ENCODE measurements at places on chromosomes 3 and 15.

DNA sequence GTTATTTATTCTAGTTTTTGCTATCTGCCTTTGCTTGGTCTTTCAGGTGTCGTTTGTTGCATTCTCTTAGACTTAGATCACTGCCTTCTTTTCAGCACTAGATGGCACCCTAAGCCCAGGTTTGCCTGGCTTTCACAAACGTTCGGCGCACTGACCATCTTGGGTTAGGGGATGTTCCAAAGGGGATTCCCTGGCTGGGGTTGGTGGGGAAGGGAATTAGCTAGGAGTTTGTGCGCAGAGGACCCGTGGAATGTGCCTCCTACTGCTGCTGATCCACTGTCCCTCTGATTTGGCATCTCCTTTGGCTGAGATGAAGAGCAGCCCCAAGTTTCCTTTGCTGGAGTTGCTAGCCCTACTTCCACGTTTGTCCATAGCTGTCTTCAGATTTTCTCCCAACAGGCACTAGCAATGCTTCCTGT is 33.9 kb downstream of the PFN2 start:
- peak; percentile 82 for DNase-seq

GRCh38 chr3:147361454-147362420 is 44.6 kb downstream of the ZIC4 start:
- DNase-seq: peak; percentile 37

GRCh38 chr15:20409247-20409646 is 132.4 kb downstream of the GOLGA6L6 start:
- no peak for DNase-seq

- no peak for DNase-seq
These were observed 220.2 kb upstream of the LRTM1 start for GRCh38 chr3:55147856-55148720.

DNA sequence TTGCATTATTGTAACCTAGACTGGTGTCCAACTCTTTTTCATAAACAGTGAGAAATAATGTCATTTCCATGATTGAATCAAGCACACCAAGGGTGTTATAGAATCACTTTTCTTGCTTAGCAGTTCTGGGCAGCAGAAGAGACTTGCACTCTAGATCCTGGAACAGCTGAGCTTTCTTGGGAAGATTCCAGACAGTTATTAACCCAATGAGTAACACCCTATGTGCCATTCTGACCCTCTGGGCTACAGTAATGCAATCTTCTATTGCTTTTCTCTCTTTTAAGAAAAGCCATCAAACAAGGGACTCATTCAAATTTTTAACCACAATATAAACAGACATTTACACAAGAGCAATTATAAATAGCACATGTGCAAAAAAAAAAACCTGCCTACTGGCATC is 39.3 kb upstream of the USP3 start:
- peak; percentile 28 for DNase-seq

DNA sequence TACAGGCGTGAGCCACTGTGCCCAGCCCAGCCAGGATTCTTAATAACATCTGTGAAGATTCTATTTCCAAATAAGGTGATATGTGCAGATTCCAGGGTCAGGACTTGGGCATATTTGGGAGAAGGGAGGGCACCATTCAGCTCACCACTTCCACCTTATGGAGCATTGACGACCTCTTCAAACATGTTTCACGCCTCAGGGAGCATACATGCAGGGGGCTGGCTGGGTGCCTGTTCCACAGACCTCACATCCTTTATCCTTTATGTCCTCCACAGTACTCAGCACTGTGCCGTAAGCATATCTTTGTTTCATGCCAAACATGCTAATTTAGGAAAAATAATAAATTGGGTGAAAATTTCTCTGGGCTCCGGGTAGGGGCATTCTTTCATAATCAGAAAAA is 229.0 kb downstream of the THSD4 start:
- DNase-seq: no peak

DNA sequence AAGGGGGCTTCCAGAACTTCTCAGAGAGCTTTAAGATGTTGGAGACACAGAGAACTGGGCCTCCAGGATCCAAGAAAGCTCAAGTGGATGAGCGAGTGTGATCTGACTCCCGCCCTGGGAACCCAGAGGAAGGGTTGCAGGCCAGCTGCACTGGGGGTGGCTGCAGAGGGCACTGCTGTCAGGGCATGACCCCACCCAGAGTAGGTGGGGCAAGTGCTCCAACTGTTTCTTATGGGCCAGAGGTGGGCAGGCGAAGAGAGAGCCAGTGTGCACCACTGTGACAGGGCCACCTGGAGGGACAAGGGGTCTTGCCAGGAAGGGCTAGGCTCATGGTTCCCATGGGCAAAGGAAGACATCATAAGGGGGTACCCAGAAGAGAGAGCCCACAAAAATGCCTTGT is 48.8 kb downstream of the EXOG start:
- no peak for DNase-seq

- DNase-seq: no peak
These were observed 11.5 kb downstream of the ITPR1 start for GRCh38 chr3:4504340-4505261.

GRCh38 chr15:36978126-36978525 is 122.2 kb downstream of the MEIS2 start:
- no peak for DNase-seq

DNA sequence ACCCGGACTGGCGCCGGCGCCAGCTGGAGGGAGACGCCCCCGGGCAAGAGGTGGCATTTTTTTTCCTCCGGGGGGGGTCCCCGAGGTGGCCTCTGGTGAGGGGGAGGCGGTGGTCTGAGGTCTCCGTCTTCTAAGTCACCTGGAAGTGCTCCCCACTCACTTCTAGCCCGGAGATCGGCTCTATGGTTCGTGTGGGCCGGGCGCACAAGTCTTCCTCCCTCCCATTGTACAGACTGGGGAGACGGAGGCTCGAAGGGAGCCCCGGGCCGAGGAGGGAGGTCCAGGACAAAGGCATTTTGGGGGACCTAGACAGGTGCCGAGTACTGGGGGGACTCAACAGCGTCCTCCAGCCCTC is 4.4 kb downstream of the GATA2 start:
- peak; percentile 58 for DNase-seq

GRCh38 chr3:64342940-64343688 is 117.8 kb upstream of the PRICKLE2 start:
- DNase-seq: peak; percentile 95

DNA sequence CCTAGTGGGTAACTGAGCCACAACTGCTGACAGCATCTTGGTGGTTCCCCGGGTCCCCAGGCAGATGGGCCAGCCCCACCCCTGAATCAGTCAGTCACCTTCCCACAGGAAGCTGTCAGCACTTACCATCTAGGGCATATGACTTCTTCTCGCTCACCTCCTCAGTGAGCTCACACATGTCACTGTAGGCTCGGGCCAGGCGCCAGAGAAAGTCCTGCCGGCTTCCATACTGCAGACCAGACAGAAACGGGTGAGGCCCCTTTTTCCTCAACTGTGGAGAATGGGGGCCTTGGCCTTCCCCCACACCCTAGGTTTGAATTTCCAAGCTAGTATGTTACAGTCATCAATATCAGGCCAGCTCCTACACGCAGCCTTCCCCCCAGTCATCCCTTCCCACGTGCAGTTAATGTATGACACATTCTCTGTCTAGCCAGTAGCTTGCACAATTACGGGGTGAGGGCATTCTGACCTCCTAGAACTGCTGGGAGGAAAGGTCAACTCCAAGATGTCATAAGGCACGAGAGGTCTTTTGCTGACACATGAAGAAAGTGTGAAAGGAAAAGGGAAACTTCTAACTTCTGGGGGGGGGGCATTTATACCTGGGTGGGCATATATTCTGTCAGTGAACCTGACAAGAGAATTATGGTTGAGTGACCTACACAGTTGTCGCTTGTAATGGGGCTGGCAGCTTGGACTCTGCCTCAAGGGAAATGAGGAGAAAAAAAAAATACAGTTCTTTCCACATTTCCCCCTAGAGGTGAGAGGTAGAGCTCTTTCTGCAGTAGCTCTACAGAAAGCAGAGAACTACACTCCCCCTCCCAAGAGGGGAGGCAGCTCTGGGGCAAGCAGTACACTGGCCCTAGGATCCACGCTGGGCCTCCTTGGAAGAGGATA is 10.9 kb downstream of the RMDN3 start:
- DNase-seq: peak; percentile 19

DNA sequence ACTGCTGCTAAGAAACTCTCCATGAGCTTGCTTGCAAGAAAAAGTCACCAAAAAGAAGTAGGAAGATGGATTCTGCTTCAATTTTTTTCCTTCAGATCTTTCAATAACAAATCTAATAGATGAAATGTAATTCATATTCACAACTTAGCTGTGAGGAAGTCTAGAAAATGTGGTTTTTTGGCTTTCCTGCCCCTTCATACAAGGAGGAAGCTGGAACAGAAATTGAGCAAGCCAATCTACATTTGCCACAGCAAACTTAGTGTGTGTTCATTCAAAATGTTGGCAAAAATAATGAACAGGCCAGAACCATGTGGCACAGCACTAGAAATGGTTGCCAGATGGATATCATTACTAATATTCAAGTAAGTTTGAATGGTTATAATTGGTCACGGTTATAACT is 93.2 kb upstream of the NEDD4 start:
- DNase-seq: no peak

GRCh38 chr15:64105113-64105704 is 9.4 kb downstream of the SNX1 start:
- DNase-seq: no peak

DNA sequence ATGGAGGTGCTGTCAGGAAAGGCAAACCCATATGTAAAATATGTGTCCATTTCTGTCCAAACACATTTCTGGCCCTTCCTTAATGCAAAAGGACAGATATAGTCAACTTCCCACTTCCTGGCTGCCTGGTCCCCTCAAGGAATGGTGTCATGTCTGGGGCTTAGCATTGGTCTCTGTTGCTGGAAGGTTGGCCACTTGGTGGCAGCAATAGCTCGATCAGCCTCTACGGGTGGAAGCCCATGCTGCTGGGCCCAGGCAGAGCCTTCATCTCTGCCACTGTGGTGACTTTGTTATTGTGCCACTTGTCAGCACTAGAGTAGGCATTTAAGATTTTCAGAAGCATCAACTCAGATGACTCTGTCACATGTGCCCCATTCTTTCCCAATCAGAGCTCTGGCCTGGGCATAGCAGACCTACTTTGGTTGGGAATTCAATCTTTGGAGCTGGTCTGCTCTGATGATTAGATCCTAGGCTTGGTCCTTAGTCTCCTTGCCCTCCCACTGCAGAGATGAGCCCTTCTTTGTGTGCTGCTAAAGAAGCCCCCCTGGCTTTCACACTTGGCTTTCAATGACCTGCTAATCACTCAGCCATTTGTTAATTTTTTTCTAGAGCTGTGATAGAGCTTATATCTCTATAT is 51.0 kb upstream of the SPSB4 start:
- peak; percentile 67 for DNase-seq

- DNase-seq: no peak
These were observed 777.6 kb downstream of the PLOD2 start for GRCh38 chr3:145383416-145383815.

DNA sequence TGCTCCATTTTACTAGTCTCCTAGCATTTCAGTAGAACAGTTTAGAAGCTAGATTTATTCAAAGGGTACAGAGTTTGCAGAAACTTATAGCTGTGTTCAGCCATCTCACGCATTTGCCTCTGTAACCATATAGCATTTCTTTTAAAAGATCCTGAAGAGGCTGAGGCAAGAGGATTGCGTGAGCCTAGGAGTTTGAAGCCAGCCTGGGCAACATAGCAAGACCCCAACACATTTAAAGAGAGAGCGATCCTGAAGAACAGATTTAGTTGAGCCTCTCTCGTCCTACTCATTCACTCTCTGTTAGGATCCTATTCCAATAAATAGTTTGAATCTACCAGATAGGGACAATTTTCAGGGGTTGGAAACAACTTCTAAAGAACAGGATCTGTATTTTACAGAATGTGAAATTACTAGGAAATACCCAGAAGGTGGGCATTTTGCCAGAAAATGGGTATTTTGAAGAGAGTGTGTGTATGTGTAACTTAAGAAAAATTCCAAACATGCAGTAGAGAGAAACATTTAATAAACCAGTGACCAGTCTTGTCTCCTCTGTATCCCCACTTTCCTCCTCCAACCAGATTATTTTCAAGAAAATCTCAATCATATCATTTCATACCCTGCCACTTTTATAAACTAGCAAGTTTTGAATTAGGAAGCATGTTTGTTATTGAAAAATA is 4.5 kb downstream of the EIF3J start:
- DNase-seq: peak; percentile 88

- no peak for DNase-seq
These were observed 58.5 kb downstream of the CTDSPL start for GRCh38 chr3:37920156-37920699.

DNA sequence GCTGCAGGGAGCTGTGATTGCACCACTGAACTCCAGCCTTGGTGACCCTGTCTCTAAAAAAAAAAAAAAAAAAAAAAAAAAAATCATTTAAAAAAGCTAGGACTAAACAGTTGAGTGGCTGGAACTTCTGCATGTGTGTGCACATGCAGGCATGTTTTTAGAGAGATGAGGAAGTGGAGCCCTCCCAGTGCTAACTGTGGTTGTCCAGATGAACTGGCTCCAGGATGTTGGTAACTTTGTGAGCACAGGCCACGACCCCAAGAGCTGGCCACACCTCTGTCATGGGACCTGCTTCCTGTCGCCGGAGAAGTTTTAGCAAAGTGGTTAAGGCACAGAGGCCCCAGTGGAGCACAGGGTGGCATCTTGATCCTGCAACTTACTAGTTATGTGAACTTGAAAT is 27.0 kb downstream of the CHCHD6 start:
- DNase-seq: no peak

DNA sequence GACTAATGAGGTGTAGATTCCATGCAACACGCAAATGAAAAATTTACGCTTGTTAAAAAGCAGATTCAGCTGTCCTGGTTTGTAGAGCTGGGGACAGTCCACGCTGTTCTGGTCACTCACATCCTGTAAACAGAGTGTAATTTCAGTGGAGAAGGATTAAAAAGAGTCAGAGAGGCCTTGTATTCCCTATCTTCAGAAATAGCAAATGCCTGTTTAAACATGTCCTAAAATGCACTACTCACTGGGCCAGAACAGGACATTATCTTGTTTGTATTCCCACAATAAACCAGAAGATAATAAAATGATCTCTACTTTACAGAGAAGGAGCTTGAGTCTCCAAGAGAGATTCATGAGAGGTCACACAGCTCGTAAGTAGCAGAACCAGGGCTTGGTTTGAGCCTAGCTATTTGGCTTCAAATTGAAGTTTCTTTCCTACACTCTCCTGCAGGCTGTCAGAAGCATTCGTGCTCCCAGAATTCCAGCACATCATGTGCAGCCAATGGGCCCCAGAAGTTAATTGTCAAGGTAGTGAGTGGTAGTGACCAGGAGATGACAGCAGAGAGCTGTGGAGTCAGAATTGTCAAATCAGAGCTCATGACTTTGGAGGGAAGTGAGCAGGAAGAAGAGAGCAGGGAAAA is 242.5 kb downstream of the ATP8B4 start:
- DNase-seq: no peak

- no peak for DNase-seq
These were observed 160.1 kb upstream of the PLAAT1 start for GRCh38 chr3:193080821-193081365.

GRCh38 chr3:111862415-111862814 is 3.4 kb downstream of the PHLDB2 start:
- DNase-seq: no peak

DNA sequence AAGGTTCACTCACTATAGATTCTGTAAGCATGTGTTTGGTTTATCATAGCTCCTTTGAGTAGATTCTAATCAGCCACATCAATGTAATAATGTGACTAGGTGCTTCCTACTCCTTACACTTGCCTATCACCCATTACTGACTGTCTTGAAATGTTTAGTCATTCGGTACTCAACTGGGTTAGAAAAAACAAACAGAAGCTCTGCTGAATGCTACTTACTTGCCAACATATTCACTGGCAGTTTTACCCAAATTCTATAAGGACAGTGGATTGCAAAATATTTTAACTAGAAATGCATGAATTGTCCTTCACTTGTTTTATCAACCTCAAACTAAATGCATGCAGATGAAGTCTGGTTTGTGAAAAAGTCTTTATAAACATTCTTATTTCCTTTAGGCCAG is 352.1 kb upstream of the ALCAM start:
- DNase-seq: peak; percentile 71
